ENCODE measurements at places on chromosomes 3 and 15.

GRCh38 chr3:110816008-110816407 is 255.6 kb upstream of the NECTIN3 start:
- DNase-seq = no peak

DNA sequence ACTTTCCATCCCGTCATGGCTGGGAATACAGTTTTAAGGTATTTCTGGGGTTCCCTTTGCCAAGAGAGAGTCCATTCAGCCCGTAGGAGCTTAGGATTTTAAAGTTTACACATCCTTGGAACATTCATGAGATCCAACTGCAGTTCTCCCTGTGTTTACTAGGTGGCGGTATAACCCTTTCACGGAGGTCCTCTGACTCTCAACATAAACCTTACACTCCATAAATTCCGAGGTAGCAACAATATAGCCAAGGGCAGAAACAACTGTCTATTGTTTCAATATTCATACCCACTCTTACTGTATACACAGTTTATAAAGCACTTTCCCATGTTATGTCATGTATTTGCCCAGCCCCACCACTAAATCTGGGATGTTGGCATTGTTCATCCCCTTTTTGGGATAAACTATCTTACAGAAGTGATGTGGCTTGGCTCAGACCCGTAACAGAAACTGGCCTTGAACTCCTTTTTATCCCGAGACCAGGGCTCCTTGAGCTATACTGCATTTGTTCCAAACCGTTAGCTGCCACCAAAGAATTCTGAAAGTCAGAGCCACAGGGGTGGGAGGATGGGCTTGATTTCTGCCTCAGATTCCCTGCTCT is 69.2 kb upstream of the COL6A5 start:
- peak; percentile 62 for DNase-seq

DNA sequence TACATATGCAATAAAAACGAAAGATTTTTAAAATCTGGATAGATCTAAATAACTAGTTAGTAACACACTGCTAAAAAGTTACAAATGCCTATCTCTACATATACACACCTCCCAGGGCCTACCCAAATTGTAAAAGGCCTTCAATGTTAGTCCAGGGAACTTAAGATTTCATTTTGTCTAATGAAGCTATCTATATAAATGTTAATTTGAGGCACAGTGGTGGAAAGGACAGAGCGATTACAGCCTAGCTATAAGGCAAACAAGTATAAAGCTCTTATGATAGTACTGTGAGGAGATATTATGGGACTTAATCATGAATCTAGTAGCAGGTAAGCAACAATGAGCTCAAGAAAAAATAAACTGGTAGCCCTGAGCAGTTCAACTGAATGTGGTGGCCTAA is 101.7 kb downstream of the STAG1 start:
- no peak for DNase-seq

- DNase-seq = no peak
Observed at GRCh38 chr15:82585072-82585471, 44.8 kb upstream of the RPS17 start.

DNA sequence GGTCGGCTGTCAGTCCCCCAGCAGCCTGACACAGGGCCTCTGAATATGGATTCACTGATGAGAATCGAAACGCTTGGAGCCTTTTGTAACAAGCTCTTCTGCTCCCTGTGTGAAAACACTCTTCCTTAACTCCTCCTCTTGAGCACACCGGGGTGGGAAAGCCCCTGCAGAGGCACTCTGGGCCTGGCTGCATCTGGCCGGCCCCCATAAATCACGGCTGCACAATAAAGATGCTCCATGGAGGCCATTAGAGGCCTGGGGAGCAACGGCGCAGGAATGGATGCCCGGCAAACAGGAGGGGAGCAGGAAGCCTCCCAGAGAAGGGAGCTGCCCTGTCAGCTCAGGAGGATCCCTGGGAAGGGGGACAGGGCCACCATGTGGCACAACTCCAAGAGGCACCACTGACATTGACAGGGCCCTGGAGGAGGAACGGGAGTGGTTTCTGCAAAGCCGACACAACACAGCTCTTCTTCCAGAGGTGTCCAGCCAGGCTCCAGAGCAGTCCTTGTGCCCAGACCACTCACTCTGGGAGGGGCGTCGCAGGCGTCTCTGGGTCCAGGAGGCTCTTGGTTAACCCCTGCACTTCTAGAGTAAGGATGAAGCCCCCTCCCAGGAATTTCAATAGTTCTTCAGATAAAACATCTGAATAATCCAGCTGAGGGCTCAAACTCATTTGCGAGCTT is 509.3 kb upstream of the PPP2R3A start:
- DNase-seq = peak; percentile 85

DNA sequence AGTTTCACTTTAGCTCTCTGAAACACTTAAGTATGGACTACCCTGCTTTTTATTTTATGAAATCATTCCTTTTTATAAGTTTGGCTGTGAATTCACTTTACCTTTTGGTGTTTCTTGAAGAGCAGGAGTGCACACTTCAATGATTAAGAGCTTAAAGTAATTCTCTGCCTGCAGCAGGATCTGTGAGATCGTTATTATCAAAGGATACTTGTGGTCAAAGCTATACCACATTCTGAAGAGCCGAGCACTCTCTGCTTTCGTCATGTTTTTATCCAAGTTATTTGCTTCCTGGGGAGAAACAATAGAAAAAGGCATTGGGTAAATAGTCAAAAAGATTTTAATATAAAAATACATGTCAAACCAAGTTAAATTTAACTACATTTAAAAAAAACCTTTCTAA is 243.7 kb downstream of the CHST2 start:
- DNase-seq = no peak

- DNase-seq = no peak
Observed at GRCh38 chr15:41182266-41182665, 48.3 kb downstream of the EXD1 start.

DNA sequence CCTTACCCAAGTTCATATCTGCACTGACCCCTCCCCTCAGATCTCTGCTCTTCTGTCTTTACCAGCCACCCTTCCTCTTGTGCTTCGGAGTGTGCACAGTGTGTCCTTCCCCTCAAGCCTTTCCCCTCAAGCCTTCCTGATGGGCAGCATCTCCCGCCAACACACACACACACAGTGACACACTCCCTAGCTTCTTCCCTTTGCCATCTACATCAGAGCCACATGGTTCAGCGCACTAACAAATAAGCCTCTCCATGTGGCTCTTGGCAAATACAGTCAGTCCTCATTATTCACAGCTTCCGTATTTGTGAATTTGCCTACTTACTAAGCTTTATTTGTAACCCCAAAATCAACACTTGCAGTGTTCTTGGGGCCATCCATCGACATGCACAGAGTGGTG is 37.5 kb downstream of the SH3BP5 start:
- no peak for DNase-seq

- DNase-seq = no peak
Observed at GRCh38 chr15:25175789-25176615, 221.2 kb downstream of the SNRPN start.

DNA sequence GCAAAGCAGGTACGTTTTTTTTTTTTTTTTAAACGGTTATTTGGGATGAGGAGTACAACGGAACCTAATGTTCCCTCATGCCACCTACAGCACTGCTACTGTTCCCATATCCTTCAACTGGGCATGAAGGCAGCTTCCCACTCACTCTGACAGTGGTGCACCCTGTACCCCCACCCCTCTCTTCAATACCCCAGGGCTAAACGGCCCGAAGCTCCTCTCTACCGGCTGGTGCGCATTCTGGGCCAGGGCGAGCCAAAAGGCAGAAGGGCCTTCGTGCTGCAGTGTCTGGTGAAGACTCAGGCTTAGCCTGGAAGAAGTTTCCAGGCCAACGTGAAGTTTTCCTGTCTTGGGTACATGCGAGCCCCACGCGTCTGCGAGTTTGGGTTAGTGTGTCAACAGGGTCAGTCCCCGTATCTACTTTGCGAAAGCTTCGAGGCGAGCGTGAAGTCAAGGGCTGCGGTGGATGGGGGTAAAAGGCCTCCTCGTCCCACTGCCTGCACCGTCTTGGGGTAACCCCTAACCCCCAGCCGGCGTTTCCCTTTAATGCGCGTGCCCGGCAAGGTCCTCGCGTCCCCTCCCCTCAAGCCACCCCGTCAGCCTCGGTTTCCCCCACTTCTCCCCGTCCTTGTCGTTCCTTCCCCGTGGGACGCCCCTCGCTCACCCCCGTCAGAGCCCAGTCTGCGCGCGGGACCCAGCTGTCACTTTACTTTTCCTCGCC is 765 bp upstream of the UBE2E2 start:
- peak; percentile 44 for DNase-seq

DNA sequence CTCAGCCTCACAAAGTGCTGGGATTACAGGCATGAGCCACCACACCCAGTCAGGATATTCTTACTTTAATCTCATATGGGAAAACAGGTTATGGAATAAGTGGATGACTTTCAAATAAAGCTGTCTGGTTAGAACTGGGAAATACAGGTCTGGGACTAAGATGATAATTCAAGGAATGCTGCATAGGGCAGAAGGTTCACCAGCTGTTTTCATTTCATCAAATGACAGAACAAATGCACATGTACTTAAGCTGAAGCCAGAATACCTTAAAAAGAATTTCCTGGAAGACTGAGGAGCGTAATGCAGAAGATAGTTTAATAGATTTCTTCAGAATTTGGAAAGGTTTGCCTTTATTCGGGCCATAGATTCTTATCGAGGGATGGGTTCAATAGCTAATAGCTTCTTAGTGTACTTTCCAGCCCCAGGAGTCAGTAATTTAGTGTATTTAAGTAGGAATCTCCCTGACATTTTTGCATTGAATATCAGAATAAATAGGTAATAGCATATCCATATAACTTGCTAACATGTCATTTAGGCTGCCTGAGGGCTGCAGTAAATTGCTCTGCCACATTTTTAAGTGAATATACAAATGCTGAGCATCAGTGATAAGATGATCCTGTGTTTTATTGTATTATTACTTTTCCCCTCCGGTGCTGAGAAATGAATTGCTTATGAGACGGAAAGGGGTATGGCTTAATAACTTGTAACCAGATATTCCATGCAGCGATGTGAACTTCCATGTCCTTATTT is 40.3 kb upstream of the ZNF770 start:
- DNase-seq = no peak

DNA sequence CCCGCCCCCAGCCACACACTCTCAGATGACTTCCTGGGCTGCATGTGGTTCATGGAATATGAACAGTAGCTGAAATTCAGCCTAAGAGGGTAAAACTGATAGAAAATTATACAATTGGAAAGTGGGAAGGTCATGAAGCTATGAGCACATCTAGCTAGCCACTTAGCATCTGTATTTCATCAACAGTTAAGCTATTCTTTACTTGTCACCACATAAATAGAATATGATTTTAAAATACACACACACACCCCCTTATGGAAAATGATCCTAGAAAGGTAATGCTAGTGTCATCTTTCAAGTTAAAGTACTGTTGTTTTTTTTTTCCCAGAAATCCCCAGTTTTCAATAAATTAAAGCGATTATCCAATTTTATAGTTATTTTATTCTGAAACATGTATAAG is 3.6 kb downstream of the MAP4 start:
- DNase-seq = no peak

DNA sequence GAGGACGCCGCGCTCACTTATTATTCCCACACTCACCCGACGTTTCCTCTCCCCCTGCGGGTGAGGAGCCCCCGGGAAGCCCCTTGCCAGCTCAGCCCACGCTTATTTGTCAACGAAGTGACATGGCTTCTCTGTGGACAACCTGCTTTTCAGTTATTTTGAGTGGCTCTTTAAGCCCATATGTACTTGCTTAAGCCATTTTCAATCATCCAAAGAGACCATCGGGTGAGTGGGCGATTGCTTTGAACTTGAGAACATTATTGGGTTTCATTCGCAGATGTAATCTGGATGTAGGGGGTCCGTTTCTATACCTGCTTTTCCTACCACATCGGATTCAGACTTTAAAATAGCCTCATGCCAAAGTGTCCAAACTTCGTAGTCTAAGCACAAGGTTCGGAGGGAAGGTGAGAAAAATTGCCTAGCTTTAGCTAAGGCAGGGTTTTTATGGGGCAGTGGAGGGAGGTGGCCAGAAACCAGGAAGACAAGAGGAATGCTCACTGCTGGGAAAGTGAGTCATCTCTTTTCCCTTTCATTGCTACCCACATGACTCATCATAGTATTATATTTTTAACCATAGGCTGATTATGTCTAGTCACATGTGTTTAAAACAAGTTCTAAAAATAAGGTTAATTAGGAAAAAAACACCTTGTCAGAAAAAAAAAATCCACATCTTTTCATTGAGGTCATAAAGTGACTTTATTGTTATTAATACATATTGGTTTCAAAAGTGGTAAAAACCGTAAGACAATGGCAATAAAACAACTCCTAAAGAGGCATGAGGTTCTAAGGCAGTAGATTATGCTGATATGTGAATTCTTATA is 773.1 kb upstream of the NR2F2 start:
- DNase-seq = no peak

- no peak for DNase-seq
Observed at GRCh38 chr3:82413171-82413570, 651.7 kb upstream of the GBE1 start.

- DNase-seq = no peak
Observed at GRCh38 chr3:71629289-71629688, 45.8 kb upstream of the FOXP1 start.

DNA sequence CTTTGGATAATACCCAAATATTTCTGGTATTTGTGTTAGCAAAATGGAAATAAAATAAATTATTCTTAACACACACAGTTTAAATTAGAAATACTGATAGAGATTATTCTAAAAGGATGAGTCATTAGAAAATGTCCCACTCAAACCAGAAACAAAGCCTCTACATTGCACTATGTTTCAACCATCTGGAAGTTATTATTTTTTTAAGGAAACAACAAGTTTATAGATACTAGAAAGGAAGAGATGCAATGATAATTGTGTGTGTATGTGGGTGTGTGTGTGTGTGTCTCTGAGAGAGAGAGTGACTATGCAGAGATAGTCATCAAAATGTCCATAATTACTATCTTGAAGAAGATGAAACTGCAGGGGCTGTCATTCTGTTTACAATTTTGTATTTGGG is 1340.5 kb downstream of the ROBO1 start:
- no peak for DNase-seq

DNA sequence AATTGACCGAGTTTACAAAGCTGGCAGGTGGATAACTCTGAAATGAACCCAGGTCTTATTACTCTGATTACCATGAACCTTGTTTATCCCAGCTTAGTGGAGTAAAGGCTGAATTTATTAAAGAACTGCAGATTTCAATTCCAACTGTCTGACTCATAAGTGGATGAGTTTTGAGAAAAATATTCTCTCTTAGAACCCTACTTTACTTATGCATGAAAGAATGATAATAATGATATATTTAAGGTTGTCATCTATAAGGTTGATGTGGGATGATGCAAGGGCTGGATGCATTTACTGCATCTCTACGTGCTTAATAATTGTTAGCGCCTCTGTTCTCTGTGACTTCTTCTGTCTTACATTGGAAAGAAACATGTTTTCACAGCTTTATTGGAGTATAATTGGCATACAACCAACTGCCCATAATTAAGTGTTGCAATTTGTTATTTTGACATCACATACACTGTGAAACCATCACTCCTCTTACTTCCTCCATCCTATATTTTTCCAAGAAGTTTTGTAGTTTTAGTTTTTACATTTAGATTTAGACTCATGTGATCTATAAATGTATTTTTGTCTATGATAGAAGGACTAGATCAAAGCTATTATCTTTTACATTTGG is 771.2 kb upstream of the ARRDC4 start:
- no peak for DNase-seq
